ENCODE measurements at places on chromosomes 5 and 9. TPM values are rescaled to one million over a fixed set of nuclear protein-coding genes. Genes with fewer than 3 reads are reported as not detected.

Gene GRHPR
- 73.1 TPM for total RNA-seq

Gene HEMGN
- total RNA-seq = 4.2 TPM

Gene IFNA17
- not detected for total RNA-seq

Gene TICAM2
- total RNA-seq = 2.8 TPM

Gene GPR21
- 14.3 TPM for total RNA-seq

Gene LCN2
- not detected for total RNA-seq

Gene PRDM9
- total RNA-seq = not detected

Gene SLIT3
- total RNA-seq = 7.6 TPM

Gene ADAMTS6
- 27.5 TPM for total RNA-seq

Gene MOB3B
- 9.0 TPM for total RNA-seq

Gene NXNL2
- total RNA-seq = 1.4 TPM

Gene SPATA6L
- 11.3 TPM for total RNA-seq

Gene MUSK
- 3.2 TPM for total RNA-seq

Measured in diencephalon (tissue), 1 donor.